ENCODE measurements at places on chromosomes 6 and 20. TPM values are rescaled to one million over a fixed set of nuclear protein-coding genes. Genes with fewer than 3 reads are reported as not detected.

Gene TDP2
- 44.5 TPM for total RNA-seq

Gene C6orf118
- total RNA-seq: 0.15 TPM

Gene AIF1
- not detected for total RNA-seq

Gene R3HDML
- total RNA-seq: 0.52 TPM

Gene PBOV1
- not detected for total RNA-seq

Data from A549 treated with CpdA at 1 μM for 4 hours (cell line).